Epithelial cell of proximal tubule (primary cell): ENCODE measurements at places on chromosomes 7 and 10.

DNA sequence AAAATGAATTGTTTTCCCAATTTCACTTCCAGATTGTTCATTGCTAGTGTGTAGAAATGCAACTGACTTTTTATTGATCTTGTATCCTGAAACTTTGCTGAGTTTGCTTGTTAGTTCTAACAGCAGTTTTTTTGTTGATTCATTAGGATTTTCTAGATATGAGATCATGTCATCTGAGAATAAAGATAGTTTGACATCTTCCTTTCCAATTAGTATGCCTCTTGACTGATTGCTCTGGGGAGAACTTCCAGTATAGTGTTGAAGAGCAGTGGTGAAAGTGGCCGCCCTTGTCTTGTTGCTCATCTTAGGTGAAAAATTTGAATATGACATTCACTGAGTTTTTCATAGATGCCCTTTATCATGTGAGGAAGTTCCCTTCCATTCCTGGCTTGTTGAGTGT, 11.9 kb upstream of the SUN1 start:
- no peak for DNase-seq

DNA sequence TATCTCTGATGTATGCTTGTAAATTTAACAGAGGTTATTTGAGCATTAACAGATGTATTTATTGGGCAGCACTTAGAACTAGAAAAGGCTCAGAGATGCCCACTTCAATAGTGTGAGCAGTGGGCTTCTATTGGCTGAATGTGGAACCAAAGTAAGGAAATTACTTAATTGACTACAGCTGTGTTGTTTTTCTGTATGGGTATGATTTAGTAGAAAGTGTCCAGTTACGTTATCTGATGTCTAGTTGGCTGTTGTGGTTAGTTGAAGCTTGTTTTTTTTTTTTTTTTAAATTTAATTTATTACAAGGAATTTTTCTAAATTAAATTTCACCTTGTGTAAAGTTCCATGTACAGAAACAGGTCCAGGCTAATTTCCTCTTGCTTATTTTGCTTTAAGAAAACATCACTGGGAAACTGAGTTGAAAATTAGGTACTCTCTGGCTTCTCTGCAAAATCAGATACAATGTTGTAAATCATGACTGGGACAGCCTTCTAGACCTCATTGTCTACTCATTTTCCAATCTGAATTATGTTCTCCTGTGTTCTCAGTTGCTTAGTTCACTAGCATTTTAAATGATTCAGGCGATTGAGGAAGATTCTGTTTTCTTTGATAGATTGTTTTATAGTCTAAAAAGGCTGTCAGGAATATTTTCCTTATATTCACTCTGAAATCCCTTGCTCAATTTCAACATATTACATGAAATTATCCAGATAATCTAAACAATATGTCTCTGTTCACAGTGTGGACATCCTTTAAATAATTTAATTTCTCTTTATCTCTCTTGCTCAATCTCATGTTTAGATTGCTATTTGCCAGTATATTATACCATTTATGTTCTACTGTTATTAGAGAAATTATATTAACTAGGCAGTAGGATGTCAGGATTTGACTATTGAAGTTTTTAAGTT, 53.0 kb downstream of the PHF14 start:
- DNase-seq = no peak

DNA sequence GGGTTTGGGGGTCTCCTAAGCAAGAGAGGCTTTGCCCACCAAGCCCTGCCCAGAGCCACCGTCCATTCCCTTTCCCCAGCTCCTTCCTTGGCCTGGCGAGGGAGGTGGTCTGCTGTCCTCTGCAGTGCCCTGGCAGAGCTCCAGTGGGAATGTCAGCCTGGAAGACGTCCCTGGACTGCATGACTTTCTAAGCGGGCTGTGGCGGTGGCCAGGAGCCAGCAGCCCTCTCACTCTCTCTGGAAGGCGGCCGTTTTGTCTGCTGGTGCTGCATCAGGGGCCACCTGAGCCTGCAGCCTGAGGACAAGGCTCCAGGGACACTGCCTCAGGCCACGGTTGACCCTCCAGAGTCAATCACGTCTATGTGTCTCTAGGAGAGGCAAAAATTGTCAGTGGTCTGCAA, 271.0 kb downstream of the SKAP2 start:
- DNase-seq = no peak

DNA sequence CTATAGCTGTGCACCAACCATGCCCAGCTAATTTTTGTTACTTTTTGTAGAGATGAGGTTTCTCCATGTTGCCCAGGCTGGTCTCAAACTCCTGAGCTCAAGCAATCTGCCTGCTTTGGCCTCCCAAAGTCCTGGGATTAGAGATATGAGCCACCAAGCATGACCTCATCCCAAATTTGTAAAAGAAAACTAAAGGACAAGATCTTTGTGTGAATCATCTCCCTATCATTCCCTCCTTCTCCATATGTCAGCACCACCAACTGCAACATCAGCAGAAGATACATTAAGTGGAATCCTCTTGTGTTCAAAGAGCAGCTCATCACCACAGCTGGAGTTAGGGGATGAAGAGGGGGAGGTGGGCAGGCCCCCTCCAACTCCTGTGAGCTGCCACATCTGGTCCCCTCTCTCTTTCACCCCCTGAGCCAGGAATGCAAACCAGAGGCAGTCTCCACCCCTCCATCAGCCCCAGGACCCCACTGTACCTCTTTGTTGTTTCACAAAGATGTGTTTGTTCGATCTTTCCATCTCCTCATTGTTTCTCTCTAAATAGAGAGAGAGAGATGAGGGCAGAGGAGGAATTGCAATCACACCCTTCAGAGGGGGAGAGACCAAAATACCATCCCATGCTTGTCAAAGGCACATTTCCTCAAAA, 47.3 kb upstream of the PIP4K2A start:
- DNase-seq = no peak

DNA sequence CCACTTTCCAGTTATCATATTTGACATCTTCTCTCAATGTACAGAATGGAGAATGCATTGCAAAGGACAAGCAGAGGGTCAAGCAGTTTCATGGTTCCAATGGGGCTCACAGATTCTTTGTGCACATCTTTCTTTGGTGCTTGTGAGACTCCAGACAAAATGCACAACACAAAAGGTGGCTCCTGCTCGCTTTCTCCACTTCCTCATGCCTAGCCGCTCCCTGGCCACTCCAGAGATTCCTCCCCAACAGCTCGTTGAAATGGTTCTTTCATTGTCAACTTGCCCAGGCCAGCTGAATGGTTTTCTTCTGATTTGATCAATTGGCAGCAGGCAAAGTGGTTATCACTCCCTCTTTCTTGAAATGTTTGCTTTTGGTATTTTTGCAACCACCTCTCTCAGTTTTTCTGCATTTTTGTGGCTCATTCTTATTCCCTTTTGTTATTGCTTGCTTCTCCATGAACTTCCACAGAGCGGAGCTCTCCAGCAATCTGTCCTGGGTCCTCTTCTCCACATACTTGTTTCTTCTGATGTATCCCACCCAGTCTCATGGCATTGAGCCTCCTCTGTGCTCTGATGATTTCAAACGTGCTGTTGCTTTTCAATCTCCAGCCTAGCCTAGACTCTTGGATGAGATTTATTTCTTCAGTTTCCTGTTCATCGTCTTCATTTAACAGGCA, 507.8 kb upstream of the MKI67 start:
- DNase-seq = no peak

- DNase-seq = no peak
Observed at GRCh38 chr10:80068270-80068669, 10.2 kb upstream of the TMEM254 start.

- no peak for DNase-seq
Observed at GRCh38 chr7:118072893-118073674, 110.9 kb upstream of the LSM8 start.

GRCh38 chr7:127689194-127689772, 37.3 kb downstream of the SND1 start:
- no peak for DNase-seq

GRCh38 chr7:28328146-28328545, 84.2 kb upstream of the CREB5 start:
- DNase-seq = no peak

DNA sequence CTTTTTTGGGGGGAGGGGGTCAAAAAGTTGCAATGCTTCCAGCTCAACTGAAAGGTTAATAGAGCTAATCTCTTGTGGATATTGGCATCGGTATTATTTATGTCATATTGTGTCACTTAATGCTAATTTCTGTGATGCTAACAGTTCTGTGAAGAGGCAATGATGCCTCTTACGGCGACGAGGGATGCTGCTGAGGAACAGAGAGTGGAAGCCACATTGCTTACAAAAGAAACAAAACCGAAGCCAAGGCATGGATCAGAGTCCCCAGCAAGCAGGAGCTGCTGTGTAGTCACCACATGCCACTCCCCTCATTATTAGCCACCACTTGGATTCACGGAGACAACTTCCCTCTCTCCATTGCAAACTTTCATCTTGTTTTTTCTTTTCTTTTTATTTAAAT, 536.5 kb upstream of the MGMT start:
- DNase-seq = no peak

DNA sequence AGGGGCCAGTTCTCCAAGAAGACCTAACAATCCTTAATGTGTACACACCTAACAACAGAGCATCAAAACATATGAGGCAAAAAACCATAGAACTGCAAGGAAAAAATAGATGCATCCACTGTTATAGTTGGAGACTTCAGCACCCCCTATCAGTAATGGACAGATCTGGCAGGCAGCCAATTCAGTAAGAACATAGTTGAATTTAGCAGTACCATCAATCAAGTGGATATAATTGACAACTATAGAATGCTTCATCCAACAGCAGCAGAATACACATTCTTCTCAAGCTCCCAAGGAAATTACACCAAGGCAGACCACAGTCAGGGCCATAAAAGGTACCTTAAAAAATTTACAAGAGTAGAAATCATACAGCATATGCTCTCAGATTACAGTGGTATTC, 42.2 kb downstream of the POLL start:
- DNase-seq = no peak

GRCh38 chr7:155377838-155378579, 79.9 kb upstream of the EN2 start:
- no peak for DNase-seq

- no peak for DNase-seq
Observed at GRCh38 chr7:68238204-68238805, 1241.7 kb downstream of the TYW1 start.

- no peak for DNase-seq
Observed at GRCh38 chr10:52357971-52358370, 43.9 kb downstream of the DKK1 start.

GRCh38 chr7:113085781-113086390, 741 bp downstream of the GPR85 start:
- no peak for DNase-seq

GRCh38 chr7:88191911-88192310, 27.9 kb downstream of the SRI start:
- DNase-seq = no peak

DNA sequence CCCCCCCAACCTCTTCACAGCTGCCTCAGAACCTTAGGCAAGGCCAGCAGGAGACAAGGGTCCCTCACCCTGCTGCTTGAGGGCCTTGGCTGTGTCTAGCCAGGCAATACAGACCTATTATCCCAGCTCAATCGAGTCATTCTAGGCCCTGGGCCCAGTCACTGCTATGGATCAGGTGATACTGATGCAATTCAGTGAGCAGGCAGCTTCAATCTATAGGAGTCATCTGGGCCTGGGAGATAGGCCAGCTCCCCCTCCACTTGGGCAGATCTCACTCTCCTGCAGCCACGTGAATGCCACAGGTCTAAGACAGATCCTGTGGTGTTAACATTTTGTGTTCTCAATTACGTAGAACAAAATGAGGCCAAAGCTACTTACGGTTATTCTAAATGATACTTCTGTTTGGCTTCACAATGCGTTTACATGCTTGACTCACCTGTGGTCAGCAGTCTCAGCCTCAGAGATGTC, 68.0 kb upstream of the LRRC4 start:
- DNase-seq = no peak

- DNase-seq = no peak
Observed at GRCh38 chr10:119608316-119609155, 11.8 kb upstream of the TIAL1 start.

DNA sequence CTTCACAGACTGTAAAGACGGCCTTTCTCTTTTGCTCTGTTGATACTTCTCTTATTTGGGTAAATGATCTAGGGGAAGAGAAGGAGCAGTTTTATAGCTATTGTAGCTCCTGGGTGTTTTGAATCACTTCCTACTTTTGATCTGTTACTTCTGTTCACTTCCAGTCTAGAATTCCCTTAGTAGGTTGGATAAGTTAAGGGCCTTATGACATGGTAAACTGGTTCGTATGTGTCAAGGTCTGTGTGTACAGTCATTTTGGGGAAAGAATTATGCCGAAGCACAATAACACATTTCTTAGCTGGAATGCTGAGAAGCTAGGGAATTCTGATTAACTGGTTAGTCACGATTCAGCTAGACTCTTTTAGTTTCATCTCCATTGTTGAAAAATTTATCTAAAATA, 8.1 kb downstream of the DENND10 start:
- no peak for DNase-seq

- DNase-seq = no peak
Observed at GRCh38 chr7:150389532-150389816, 10.3 kb downstream of the ZNF775 start.

DNA sequence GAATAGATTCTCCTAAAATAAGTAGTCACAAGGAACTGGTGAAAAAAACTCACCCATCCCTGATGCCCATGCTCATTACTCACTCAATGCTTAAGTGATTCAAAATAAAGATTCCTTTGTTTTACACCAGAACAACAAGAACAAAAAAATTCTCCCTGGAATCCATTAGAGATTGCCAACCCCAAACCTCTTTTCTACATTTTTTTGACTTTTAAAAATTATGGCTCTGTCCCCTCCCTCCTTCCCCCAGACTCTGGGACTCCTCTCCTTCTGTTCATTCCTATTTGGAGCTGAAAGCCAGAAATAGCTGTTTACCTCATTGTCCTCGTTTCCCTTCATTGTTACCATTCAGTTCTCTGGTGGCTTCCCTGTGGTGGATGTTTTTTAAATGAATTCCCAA, 63.2 kb upstream of the FHIP2A start:
- DNase-seq = no peak

GRCh38 chr7:84949067-84949466, 237.8 kb downstream of the SEMA3D start:
- DNase-seq = no peak

- DNase-seq = no peak
Observed at GRCh38 chr10:3401491-3401938, 228.9 kb upstream of the PITRM1 start.

DNA sequence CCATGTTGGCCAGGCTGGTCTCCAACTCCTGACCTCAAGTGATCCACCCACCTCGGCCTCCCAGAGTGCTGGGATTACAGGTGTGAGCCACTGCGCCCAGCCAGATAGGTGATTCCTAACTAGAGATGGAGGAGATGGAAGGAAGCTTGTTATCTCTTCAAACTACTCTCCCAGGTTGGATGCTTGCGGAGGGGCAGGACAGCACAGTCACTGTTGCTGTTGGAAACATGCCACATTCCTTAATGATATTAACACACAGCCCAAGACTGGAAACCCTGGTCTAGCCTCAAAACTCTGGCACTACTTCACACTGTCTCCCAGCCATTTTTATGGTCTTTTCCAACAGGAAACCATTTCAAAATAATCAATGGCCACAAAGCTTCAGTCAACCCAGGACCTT, 468.8 kb upstream of the NRP1 start:
- peak; percentile 67 for DNase-seq

GRCh38 chr7:128446306-128446705, 9.4 kb upstream of the HILPDA start:
- DNase-seq = no peak

- DNase-seq = no peak
Observed at GRCh38 chr10:133030781-133031180, 56.9 kb upstream of the ADGRA1 start.
